ENCODE measurements at places on chromosomes 16 and 17.

DNA sequence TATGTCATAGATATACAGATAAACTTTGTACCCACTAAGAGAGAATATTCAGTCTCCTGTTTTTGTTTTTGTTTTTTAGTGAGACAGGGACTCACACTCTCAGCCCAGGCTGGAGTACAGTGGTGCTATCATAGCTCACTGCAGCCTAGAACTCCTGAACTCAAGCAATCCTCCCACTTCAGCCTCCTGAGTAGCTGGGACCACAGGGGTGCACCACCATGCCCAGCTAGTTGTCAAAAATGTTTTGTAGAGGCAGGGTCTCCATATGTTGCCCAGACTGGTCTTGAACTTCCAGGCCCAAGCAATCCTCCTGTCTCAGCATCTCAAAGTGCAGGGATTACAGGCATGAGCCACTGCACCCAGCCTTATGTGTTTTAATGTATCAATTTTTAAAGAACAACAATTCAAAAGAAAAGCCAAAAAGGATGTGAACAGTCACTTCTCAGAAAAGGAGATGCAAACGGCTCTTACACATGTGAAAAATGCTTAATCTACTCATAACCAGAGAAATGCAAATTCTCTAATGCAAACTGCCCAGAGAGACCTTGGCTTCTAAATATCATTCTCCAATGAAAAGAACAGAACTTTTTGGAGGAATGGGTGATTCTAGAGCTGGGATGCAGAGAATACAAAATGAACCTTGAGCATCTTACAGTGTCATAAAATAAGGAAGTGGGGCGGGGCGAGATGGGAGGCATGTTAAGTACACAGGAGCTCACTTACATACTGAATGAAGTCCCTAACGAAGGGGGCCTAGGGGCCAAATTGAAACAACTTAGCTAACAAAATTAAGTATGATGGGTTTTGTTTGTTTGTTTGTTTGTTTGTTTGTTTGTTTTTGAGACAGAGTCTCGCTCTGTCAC is 7.3 kb upstream of the CMTM3 start:
- no peak for DNase-seq

DNA sequence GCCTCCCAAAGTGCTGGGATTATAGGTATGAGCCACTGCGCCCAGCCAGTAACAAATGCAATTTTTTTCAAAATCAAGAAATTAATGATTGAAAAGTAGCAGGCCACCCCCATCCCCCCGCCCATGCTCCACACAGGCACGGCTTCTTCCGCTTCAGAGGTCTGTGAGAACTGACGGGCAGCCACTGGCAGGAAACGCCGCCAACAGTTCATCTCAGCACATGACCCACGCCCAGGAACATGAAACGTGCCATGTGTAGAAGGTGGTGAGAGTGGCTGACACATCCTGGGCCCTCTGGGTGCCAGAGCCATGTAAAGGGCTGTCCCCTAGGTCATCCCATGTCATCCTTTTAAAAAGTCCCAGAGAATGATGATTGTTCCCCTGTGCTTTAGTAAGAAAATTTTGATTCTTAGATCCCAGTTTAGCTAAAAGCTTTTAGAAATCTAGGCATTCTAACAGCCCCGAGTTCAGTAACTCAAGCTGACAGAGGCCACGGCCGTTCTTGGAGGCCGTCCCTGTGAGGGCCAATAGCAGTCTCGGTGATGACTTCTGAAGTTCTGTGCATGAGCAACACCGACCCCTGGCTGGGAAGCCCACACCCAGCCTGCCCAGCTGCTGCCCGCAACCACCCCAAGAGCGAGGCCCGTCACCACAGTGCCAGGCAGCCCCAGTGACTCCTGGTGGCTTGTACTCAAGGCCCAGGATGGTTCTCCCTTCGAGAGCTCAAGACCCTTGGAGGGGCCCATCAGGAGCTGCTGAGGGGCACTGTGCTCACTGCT is 52.1 kb downstream of the KLHDC4 start:
- no peak for DNase-seq

DNA sequence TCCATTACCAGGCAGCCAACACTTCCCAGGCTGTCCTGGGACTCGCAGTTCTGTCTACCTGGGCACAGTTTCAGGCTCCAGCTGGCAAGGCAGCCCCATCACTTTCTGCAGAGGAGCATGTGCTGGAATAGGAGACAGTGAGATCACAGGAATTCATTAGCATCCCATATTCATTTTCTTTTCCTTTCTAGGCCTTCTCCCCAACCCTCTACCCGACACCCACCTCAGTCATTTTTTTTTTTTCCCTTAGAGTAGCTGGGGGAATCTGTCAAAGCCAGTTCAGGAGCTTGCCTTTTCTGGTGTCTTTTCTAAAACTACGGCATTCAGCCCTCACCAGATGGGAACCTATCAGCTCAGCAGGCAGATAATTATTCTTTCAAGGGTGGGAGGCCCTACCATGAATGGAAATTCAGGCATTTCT is 42.4 kb upstream of the FBXO47 start:
- no peak for DNase-seq

DNA sequence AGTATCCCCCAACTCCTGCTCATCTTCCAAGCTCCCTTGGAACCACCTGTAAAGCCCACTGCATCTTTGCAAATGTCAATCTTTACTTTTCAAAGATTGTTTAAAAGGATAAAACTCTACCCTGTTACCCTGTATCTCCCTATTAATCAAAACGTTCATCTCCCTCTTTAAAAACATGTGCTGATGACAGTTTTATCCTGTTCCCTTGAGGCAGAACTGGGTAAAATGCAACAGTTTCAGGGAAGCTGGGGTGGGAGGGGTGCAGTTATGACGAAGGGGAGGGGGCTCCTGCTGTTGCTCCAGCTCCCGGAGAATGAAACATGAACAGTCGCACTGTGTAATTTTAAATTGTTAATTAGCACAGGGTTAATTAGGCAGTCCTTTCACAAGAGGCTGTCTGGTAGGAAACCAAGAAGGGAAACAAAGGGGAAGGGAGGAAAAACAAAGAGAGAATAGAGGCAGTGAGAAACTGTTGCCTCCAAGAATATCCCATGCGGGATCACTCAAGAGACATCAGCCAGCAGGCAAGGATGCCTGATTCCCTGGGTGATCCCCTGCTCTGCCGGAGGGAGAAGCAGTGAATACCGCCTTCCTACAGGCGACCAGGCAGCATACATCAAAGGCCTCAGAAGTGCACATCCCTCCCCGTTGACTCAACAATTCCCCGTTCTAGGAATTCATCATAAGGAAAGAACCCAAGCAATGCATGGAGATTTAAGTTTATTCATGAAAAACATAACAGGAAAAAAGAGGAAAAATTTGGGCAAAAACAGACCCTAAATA is 84.2 kb downstream of the ZFHX3 start:
- DNase-seq: no peak

GRCh38 chr16:11870399-11870798 is 19.1 kb upstream of the RSL1D1 start:
- no peak for DNase-seq

DNA sequence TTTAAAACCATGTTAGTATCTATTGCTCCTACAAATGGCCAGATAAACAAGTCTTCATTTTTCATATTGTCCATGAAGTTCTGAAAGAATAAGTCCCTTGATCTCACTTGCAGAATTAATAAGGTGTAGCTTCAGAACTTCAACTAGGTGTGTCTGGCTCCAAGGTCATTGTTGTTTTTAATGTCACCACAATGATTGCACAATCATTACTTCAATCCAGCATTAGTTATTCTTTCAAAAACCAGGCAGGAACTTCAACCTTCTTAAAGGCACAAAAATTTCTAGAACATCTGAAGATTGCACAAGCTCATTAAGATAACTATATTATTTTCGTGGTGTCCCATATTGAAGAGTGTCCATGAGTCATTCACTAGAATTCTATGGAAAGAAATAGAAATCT is 1386.4 kb downstream of the CDH11 start:
- DNase-seq: no peak

DNA sequence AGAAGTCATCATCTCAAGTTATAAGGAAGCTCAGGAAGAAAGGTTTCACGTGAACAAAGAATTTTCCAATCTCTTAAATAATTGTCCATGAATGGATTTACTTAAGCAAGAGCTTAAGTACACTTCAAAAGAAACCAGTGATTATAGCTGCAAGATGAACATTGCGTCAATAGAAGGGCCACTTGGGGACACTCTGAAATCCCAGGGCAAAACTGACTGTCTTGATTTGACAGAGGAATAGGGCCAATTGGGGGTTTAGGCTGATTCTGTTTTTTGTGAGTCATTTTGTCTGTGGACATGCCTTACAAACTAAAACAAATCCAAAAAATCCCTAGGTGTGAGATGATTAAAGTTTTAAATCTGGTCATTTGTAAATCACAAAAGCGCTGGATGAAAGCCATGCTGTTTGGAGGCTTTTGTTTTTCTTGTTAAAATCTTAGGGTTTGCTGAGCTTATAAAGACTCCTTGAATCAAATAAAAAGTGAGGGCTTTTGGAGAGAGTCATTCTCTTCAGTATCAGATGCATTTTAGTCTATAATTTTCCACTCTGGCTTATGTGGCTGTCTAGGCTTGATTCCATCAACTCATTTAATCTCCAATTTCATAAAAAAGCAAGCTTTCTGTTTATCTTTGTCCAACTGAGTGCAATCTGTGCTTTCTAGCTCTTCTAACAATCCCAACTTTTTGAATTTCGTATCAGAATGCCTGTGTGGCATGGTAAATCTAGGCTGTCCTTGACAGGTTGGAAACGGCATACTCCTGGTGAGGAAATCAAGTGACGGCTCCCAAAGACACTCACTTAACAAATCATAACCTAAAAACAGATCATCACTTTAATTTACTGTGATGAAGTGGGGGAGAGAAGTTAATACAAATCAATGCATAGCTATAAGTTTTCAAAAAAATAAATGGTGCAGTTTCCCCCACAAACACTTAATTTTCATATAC is 98.2 kb upstream of the SOX9 start:
- DNase-seq: no peak

DNA sequence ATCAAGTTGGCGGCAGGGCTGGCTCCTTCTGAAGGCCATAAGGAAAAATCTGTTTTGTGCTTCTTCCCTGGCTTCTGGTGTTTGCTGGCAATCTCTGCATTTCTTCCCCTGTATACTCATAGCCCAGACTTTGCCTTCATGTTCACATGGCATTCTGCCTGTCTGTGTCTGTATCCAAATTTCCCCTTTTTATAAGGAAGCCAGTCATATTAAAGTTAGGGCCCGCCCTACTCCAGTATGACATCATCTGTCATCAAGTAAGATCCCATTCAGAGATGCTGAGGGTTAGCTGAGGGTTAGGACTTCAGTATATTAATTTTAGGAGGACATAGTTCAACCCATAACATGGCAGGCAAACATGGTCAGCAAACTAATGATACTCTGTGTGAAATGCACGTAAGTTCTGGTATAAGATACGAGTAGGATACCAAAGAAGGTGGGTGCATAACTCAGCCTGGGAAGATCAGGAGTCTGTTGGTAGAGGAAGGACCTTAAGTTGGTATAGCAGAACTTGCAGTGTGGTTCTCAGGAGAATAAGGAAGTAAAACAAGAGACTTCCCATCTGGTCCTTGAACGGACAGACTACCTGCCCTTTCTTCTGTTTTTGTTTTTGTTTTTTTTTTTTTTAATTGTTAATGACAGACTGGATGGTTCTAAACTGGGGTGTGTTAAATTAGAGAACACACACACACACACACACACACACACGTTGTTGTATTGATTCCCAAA is 13.9 kb downstream of the MAP2K6 start:
- no peak for DNase-seq

- DNase-seq: no peak
Measured at GRCh38 chr16:27359051-27359450, 42.9 kb upstream of the IL21R start.

DNA sequence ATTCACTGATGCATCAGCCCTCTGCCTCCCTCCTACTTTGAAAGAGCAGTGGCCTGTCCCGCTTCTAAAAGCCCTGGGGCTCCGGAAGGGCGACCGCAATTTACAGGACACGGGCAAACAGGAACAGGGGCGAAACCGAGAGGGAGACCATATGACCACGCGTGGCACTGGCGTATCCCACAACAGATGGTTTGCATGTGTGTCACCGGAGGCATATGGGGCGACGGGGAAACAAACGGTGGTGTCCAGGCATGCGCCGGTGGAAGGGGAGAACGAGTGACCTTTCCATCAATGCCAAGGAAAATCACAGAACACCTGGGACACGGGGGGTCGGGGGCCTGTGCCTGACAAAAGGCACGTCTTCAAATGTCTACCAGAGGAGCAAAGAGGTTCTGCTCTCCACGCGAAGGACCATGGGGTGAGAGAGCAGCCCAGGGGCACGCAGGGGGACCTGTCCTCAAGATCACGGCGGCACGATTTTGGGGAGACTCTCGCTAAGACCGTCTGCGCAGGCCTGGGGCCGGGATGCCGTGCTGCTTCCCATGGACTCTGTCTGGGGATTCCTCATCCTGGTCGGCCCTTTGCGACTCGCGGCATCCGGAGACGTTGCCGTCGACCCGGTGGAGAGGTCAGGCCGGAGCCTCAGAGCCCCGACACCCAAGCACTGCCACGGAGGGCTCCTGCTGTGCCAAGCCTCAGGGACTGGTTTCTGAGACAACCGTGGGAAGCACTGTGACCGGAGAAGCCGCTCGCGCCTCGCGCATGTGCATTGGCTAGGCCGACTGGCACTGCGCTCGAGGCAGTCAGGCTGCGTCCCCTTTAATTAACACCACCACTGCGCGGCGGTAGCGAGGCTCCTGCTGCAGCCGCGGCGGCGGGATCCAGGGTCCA is 12.8 kb upstream of the KCNJ18 start:
- DNase-seq: no peak

DNA sequence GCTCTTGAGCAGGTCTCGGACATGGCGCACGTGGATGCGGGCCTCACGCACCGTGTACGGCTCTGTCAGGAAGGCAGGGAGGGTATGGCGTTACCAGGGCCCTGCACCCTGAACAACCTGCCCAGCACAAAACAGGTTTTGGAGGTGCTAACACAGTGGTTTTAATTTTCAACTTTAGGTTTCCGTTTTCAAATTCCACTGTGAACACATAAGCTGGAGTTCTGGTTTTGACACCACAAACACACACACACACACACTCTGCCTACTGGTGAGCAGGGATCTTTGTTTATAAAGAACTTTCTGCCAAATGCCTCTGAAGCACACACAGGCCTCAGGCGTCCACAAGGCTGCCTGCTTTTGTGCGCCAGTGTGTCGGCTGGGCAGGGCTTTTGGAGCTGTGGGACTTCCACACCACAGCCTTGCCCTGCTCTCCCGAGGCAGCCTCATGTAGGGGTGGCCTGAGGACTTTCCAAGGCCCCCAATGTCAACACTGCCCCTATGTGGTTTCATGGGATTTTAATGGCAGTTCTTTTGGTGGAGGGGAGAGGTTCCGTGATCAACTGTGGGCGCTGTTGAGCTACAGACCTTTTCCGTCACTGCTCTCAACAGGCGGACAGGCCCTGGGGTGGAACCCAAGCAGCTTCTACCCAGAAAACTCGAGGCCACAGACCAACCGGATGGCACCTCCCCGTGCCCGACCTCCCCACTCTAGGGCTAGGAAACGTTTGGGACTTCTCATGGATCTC is 9.4 kb downstream of the CLUH start:
- DNase-seq: no peak

- DNase-seq: no peak
Measured at GRCh38 chr16:1532771-1533170, 695 bp upstream of the TMEM204 start.

Data from kidney epithelial cell (primary cell).